ENCODE measurements at places on chromosomes 3 and 15.

DNA sequence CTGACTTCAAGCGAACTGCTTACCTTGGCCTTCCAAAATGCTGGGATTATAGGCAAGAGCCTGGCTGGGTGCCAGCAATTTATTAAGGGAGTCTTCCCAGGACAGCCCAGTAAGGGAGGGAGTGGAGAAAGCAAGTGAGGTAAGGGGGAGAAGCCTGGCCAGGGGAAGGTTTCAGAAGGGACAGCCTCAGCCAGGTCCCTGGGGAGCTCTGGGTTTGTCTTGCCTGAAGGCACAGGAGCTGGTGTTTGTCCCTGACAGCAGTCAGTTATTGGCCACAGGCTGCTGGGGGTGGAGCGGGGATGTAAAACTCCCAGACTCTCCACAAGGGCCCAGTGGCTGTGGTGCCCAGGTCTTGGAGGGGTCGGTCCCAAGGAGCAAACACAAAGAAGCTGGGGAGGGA, 33.0 kb upstream of the CDCP1 start:
- no peak for DNase-seq

- DNase-seq, result peak; percentile 11
Measured at GRCh38 chr3:70120357-70120966, 120.9 kb downstream of the SAMMSON start.

GRCh38 chr15:70701891-70702568, 61.3 kb downstream of the UACA start:
- DNase-seq, result no peak

GRCh38 chr15:56844892-56845291, 73.6 kb upstream of the TCF12 start:
- no peak for DNase-seq

DNA sequence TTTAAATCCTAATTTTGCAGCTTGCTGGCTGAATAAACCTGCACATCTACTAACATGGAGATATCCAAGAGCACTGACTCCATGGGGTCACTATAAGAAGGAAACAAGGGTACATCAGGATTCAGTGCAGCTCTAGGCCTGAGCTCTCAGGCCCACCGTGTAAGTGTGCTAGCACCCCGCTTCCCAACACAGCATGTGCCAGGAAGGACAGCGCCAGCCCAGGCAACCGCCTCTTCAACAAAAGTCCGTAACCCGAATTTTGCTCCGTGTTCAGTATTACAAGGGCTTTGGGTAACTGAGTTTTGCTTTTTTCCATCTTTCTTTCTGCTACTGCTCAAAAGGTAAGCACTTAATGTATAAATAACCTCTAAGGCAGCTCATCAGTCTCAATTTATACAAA, 89.8 kb downstream of the LRIG1 start:
- no peak for DNase-seq

DNA sequence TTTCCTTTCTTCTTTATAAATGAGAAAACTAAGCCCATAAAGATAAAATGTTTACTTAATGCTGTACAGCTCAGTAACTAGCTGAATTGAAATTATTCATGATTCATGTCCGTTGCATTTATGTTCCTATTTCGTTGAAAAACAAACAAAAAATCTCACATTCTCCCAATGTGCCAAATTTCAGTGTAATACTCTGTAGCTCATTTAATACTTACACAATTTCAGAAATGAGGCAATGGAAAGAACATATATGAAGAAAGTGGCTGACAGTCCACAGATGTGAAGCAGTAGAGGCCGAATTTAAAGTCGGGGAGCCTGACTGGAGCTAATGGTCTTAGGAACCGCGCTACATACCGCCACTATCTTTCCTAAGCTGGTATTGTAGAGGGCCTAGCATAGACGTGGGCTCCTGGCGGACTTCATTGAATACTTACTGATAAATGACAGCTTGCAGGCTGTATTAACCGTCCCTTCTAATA, 651 bp downstream of the PLSCR2 start:
- no peak for DNase-seq

DNA sequence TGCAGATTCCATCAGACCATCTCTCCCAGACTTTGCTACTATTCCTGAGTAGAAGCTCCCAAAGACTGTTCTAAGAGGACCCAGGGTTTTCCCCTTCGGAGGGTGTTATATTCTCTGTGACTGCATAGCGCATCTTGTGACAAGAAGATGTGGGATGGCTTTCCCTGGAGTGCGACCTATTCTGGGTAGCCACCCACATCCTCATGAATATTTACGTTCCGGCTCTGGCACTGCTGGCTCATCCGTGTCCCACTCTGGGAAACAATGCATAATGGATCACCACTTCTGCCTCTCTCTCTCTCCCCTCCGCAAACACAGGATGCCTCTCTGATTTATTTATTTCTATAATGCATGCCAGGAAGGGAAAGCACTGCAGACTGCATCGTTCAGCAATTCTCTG, 166.1 kb downstream of the PYDC2 start:
- DNase-seq, result no peak

- no peak for DNase-seq
Measured at GRCh38 chr3:192860454-192860853, 57.2 kb downstream of the MB21D2 start.

GRCh38 chr15:46127361-46127874, 492.6 kb downstream of the SQOR start:
- no peak for DNase-seq

GRCh38 chr3:64163755-64164148, 61.5 kb downstream of the PRICKLE2 start:
- DNase-seq, result no peak

DNA sequence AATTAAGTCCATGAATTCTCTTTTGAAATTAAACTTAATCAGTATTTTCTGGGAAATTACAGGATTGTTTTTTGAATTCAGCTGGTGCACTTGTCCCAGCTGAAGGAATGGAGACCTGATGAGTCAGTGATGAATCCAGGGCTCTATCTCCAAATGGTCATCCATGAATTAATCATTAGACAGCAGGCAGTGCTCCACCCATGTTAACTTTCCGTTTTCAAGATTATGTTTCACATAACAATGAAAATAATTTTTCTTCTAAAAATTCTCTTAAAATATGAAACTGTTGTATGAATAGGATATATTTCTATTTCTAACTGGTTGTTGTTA, 13.9 kb upstream of the PAQR9 start:
- no peak for DNase-seq

DNA sequence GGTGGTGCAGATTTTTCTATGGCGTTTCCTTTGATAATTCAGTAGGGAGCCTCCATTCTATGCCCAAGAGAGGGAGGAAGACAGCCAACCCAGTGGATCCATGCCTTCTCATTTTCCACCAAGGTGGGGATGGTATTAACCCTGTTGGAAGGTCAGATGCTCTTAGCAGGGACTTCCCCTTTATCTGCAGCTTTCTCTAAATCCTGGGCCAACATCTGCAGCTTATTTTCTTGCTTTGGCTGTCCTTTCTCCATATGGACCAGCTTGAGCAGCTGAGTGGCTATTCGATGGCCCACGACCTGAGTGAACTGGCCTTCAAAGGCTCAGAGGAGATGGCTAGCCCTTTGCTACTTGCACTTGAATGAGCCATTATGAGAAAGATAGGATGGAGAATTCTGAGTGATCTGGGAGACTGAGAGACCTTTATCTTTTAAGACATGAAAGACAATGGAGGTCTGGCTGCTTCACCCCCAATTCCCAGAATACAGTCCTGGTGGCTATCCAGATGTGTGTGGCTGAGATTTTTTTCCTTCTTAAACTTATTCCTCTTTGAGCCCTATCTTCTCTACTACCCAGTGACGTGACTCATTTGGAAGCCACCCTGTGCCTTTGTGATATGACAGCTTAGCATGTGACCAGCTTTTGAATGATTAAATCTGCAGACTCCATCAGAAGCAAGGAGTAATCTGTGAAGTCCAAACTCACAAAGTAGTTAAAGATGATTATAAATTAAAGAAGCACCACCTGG, 39.6 kb upstream of the TRAK1 start:
- no peak for DNase-seq

GRCh38 chr3:102032491-102033383, 183.4 kb downstream of the NFKBIZ start:
- no peak for DNase-seq

DNA sequence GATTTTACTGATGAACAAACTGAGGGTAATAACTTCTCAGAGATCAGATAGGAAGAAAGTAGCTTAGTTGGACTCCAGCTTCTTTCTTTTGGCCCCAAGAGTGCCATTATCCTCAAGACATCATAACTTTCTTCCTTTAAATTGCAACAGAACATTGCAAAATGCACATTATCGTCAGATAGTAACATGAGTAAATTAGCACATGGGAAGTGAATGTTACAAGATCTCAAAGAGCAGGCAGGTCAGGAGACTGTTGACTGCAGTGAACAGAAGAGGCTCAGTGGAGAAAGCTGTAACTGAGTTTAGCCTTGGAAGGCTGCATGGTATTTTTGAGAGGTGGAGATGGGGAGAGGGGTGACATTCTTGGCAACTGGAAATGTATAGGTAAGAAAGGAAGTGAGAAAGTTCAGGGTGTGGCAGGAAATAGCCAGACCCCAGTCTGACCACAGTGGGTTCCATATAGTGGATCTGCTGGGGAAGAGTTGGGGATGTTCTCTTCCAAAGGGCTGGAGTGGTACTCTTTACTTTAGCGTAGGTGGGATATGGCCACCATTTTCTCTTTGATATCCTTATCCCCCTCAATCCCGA, 307.7 kb downstream of the RPLP1 start:
- no peak for DNase-seq

DNA sequence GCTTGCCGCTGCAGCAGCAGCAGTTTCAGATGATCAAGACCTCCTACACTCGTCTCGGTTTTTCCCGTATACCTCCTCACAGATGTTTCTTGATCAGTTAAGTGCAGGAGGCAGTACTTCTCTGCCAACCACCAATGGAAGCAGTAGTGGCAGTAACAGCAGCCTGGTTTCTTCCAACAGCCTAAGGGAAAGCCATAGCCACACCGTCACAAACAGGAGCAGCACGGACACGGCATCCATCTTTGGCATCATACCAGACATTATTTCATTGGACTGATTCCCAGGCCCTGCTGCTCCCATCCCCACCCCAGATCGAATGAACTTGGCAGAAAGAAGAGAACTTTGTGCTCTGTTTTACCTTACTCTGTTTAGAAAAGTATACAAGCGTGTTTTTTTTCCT, 17.6 kb downstream of the CALML4 start:
- DNase-seq, result no peak

- DNase-seq, result no peak
Measured at GRCh38 chr3:7305561-7305960, 444.6 kb downstream of the GRM7 start.

- DNase-seq, result no peak
Measured at GRCh38 chr15:85329561-85330422, 50.6 kb upstream of the AKAP13 start.

DNA sequence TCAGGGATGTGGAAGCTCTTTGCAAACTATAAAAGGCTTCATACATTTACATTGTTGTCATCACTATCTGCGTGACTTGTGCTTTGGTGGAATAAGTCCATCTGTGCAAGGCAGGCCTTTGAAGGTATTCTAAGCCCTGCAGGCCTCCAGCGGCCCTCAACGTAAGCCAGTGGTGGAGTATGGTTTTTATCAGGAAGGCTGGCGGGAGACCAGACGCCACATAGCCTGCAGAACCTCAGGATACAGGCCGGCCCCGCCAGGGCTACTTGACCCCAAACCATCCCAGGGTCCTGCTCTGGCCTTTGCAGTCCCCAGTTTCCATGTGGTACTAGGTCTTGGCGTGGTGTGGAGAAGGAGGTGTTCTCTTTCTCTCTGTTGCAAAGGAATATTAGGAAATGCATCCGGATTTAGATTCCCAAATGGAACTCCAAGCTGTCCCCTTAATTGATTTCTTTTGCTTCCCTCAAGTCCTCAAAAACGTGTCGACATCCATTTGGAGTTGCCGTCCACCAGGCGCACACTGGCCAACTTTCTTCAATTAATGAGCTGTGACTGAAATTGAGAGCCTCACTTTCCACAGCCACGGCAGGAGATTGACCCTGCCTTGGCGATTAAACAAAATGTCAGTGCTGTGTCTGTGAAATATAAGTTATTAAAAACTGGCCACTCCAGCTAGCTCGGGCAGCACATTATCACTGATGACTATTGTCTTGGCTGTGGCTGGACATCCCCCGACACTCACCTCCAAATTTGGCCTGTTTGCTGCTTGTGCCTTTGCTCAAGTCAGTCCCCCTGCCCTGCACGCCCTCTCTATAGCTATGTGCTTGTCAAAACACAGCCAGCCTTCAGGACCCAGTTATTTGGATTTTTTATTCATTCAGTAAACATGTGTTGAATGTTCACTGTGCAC, 239.8 kb upstream of the TLE3 start:
- DNase-seq, result no peak

DNA sequence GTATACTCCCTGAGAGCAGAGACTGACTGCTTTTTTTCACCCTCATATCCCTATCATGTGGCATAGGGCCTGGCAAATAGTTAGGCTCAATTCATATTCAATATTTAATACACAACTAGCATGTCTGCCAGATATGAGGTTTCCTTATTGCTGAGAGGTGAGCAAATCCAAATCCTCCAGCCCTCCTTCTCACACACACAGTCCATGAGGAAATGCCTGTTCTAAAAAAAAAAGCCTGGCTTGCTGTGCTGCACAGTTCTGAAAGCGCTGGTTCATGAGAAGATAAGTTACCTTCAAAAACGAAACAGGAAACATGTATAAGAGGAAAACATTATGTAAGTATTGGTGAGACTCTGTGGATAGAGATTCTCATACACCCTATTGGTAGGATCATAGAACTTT, 15.5 kb upstream of the ACAP2 start:
- DNase-seq, result no peak
